ENCODE measurements at places on chromosomes 13 and 19.

DNA sequence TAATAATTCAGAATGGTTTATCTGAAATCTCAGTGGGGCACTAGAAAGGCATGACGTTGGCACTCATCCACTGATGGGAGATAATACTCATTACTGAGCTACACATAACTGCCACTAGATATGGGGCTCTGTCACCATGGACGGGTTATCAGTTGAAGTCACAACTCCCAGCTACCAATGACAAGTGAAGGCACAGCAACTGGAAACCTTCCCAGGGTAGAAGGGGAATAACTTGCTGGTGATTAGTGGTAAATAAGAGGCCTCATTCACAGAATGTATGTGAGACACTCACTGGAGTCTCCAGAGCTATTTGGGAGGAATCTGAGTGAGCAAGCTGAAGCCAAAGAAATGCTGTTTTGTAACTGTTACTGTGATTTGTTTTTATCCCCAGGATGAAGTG lies 249.6 kb downstream of the ENOX1 start:
- DNase-seq = no peak

GRCh38 chr13:51997641-51998330 lies 13.5 kb downstream of the ATP7B start:
- DNase-seq = no peak

GRCh38 chr13:73220966-73221720 lies 162.3 kb downstream of the KLF5 start:
- no peak for DNase-seq

GRCh38 chr13:74784959-74785358 lies 650.8 kb upstream of the KLF12 start:
- no peak for DNase-seq
